ENCODE measurements at places on chromosomes 1 and 21. TPM values are rescaled to one million over a fixed set of nuclear protein-coding genes. Genes with fewer than 3 reads are reported as not detected.

The SYT6 gene
- total RNA-seq: not detected

- DNase-seq: no peak
Measured at GRCh38 chr1:79079770-79080169, 73.2 kb upstream of the ADGRL4 start.

The SPATA45 gene
- not detected for total RNA-seq

GRCh38 chr1:171668372-171668771 is 15.9 kb upstream of the MYOC start:
- no peak for DNase-seq

The TENT5C gene
- 10.7 TPM for total RNA-seq

The SYT11 gene
- total RNA-seq: 6.3 TPM

The EEIG2 gene
- 7.9 TPM for total RNA-seq

DNA sequence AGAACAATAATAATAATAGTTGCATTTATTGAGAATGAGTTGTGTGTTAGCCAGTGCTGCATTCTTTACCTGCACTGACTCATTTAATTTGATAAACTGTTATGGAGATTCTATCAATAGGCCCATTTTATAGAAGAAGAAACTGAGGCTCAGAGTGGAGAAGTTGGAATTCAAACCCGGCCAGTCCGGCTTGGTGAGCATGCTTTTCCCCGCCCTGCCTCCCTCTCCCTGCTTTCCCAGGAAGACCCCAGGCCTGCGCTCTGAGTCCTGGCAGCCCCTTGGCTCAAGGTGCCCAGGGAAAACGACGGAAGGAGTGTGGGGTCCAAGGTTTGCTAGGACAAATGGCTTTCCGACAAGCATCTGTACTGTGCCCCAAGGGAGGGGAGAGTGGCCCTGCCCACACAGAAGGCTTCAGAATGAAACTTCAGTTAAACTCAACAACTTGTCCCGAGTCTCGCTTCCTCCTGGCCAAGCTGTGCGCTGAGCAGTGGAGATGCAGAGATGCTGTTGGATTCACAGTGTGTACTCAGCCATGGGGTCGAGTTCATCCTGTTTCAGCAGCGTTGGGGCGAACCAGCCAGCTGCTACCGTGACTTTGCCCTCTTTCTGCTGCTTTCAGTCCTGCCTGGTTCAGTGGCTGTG is 23.3 kb upstream of the PADI6 start:
- no peak for DNase-seq
